Stomach (tissue), 19 donors: ENCODE measurements at places on chromosomes 1 and 21. TPM values are rescaled to one million over a fixed set of nuclear protein-coding genes. Genes with fewer than 3 reads are reported as not detected.

DNA sequence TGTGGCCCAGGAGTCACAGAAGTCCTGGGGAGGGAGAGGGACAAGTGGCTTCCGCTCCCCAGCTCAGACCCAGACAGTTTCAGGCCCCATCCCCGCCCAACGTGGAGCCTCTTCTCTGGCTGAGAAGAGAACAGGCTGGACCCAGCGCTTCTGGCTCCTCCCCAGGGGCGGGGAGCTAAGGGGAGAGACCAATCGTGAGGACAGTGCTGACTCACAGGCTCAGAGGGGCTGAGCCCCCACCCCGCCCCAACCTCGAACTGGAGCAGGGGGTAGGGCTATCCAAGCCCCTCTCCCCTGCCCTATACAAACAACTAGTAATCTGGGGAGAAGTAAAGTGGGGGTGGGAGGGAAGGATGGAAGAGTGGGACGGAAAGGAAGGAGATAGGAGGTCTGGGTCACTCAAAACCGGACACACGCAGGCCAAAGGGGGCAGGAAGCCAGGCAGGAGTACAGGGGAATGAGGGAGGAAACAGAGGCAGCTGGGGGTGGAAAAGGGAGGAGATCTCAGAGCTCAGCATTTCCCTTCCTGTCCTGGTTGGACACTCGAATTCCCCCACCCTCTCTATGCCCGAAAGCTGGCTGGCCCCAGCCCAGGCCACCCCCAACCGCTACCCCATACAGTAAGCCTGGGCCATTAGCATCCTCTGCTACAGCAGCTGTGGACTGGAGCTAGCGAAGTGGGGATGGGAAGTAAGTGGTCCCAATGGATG, at the start of gene SHC1:
Gene SHC1, minus strand, starts transcription at position 117 of the 710 bp plus-strand sequence. CDS start 221 bp downstream, outside the sequence.
- DNase-seq = peak; percentile 96

GRCh38 chr1:154155251-154155650, 378 bp upstream of the NUP210L start:
- no peak for DNase-seq

- DNase-seq = no peak
Observed at GRCh38 chr1:198030682-198031081, 113.5 kb downstream of the LHX9 start.

DNA sequence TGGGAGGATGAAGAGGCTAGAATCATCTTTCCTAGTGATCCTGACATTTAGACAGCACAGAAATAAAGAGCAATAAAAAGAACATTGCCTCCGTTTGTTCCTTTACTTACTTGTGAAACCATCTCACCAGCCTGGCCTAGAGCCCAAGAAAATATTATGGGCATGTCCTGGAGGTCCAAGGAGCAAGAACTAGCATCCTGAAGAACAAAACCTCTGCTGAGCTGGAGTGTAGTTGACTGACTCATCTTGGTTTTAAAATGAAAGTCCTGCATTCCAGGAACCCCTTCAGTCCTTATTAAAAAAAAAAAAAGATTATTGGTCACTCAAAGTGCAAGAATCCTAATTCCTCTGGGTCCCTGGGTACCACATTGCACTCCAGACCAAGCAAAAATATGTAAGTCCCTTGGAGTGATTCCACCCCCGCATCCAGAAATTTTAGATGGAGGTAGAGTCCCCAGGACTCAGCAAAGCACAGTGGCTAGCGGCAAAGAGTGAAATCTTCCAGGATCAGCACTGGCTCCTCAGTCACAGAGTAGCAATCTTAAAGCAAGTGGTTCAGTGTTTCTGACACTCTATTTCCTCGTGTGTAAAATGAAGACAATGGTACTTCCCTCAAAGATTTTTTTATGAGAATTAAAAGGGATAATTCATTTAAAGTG, 7.0 kb downstream of the SMCP start:
- DNase-seq = no peak

- DNase-seq = no peak
Observed at GRCh38 chr1:160953030-160953429, 1.6 kb downstream of the ITLN2 start.

- DNase-seq = no peak
Observed at GRCh38 chr1:167599957-167600581, 30.0 kb upstream of the RCSD1 start.

DNA sequence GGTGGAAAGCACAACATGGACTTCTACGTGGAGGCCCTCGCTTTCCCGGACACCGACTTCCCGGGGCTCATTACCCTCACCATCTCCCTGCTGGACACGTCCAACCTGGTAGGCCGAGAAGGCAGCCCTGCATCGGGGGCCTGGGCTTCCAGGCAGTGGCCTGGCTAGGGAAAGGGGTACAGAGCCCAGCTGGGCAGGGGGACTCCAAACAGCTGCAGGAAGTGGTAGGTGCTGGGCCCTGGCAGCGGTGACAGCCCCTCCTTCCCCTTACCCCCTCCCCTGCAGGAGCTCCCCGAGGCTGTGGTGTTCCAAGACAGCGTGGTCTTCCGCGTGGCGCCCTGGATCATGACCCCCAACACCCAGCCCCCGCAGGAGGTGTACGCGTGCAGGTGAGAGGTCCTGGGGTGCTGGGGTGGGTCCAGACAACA, 30.0 kb upstream of the PADI6 start:
- DNase-seq = no peak

- peak; percentile 53 for DNase-seq
Observed at GRCh38 chr1:116878804-116879477, 30.8 kb upstream of the PTGFRN start.

DNA sequence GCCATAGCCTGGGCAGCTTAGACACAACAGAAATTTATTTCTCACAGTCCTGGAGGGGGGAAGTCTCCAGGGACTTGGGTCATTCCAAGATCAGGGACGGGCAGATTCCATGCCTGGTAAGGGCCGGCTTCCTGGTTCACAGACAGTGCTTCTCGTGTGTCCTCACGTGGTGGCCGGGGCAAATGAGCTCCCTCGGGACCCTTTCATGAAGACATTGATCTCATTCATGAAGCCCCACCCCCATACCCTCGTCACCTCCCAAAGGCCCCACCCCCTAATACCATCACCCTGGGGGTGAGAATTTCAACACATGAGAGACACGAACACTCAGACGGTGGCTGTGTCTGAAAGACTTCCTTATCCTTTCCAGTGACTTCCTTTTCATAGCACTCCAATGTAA, 51.5 kb downstream of the ACOT7 start:
- no peak for DNase-seq

- DNase-seq = peak; percentile 65
Observed at GRCh38 chr1:175572932-175573868, 170.2 kb downstream of the TNR start.

DNA sequence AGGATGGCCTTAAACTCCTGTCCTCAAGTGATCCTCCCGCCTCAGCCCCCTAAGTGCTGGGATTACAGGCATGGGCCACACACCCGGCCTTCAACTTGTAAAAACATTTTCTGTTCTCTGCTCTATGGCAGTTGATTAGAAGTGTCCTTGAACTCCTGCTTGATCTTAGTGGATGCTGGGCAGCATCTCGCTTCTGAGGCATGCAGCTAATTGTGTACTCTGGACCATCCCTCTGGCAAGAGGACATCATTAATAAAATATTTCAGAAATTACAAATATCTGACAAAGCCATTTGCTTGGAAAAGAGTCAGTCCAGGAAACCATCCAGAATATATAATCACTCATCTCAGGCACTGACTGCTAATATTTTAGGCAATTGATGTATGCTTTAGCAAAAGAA, 8.1 kb downstream of the NGF start:
- peak; percentile 44 for DNase-seq

GRCh38 chr1:234315091-234315541, 58.1 kb upstream of the COA6 start:
- DNase-seq = peak; percentile 53

- no peak for DNase-seq
Observed at GRCh38 chr1:84436876-84437655, 38.8 kb downstream of the DNASE2B start.

- DNase-seq = no peak
Observed at GRCh38 chr21:44718571-44718970, 7.2 kb upstream of the TSPEAR start.

GRCh38 chr21:39115576-39116235, 67.5 kb downstream of the PSMG1 start:
- DNase-seq = no peak

DNA sequence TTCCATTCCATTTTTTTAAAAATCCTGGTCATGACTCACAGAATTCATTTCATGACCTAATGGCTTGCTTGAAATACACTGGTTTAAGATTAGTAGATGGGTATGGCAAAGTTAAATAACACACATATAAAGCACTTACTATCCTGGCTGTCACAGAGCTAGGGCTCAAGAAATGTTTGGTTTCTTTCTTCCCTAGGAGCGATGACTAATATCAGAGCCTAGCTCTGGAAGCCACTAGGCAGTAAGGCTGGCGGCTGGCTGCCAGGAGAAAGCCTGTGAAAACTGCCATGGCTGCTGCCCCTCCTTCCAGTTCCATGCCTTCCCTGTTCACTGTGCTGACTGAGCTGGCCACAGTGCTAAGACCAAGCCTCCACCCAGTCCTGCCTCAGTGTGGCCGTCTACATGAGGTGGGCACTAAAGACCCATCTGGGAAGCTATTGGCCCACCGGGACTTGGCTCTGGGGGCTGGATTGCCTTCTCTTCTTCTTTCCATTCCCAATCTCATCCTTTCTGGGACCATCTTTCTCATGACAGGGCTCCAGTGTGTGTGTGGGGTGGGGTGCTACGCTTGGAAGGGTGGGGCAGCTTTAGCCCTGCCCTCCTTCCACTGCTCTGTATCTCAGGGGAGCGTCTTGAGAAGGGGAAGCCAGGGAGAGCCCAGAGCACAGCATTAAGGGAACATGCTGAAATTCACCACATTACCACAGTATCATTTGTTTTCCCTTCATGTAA, 10.8 kb upstream of the ASCL5 start:
- peak; percentile 93 for DNase-seq

DNA sequence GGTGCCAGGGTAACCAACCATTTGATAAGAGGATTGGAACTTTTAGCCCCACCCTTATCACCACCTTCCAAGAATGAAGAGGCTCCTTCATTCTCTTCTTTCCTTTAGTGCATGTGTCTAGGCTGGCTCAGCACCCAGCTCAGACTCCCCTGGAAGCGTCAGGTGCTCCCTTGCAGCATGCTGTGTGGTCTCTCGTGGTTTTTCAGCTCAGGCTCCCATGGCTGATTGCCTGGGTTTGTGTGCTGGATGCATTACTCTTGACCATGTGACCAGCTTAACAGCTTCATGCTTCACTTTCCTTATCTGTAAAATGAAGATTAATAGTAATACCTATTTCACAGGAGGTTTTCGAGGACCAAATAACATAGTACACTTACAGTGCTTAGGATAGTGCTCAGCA, 198.4 kb downstream of the HHAT start:
- DNase-seq = peak; percentile 32

GRCh38 chr1:159977364-159978106, 23.5 kb upstream of the SLAMF9 start:
- no peak for DNase-seq

DNA sequence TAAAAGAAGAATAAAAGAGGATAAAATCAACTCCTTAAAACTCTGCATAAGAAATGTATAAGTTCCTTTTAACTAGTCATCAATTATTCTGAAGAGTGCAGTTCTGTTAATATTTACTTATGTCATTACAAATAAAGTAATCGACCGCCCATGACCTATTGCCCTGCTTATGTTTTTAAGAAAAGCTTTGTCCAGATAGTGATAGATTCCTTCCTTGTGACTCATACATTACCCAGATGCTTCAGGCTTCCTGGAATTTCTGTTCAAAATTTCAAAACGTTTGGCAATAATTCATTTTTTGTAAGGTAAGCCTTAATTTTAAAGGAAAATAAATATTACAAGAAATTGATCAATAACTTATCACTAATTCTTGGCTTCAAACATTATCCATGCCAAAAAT, 918.2 kb upstream of the ADGRL2 start:
- DNase-seq = no peak

DNA sequence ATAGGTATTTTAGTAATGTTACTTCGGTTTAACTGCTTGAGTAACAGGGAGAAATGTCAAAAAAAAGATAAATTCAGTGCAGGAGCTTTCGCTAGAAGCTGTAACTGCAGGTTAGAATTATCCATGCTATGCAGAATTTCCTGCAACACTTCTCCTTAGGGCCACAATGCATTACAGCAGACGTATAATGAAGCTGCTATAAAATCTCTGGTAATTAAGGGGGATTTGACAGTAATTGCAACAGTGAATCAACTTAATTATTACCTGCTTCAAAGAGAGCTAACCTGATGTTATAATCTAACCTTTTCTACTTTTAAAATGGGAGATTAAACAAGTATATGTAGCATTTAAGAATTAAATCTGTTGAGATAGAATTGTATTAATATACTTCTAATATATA, 92.6 kb downstream of the ATG4C start:
- DNase-seq = no peak

DNA sequence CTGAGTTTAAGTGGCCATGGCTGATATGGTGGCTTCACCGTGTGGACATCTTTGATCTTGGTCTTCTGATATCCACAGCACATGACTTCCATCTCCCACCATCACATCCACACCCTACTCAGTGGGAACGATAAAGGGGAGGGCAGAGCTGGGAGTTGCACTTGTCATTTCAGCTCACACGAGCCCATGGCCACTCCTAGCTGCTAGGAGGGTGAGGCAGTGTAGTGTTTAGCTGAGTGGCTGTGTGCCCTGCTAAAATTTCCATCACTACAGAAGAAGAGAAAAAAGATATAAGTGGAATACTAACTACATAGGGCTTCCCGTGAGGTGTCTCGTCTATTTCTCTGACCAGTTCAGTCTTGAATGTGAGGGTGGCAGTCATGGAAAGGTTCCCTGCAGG, 123.3 kb upstream of the EDN2 start:
- DNase-seq = no peak

DNA sequence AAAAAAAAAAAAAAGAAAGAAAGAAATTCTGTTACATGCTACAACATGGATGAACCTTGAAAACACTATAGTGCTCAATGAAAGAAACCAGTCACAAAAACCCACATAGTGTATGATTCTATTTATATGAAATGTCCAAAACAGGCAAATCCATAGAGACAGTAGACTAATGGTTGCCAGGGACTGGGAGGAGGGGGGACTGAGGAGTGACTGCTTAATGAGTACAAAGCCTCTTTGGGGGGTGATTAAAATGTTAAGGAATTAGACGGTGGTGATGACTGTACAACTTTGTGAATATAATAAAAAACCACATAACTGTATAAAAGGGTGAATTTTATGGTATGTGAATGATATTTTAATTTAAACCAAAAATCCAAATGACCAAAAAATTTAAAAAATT, 116.0 kb upstream of the GUCA2B start:
- no peak for DNase-seq

GRCh38 chr1:159653201-159653600, 61.2 kb downstream of the CRP start:
- DNase-seq = no peak

CFHR5 gene
- not detected for total RNA-seq

KCNJ15 gene
- 5.3 TPM for total RNA-seq

RHOU gene
- 30.0 TPM for total RNA-seq

ATPAF1 gene
- 32.6 TPM for total RNA-seq

ATP1A2 gene
- total RNA-seq = 104 TPM

GSTM4 gene
- 22.3 TPM for total RNA-seq

GART gene
- total RNA-seq = 125 TPM

TSPEAR gene
- total RNA-seq = not detected

MROH7 gene
- 7.3 TPM for total RNA-seq

INAVA gene
- 184 TPM for total RNA-seq

AUNIP gene
- total RNA-seq = not detected

HES3 gene
- not detected for total RNA-seq
